Thoracic aorta (tissue), 2 donors: ENCODE measurements at places on chromosomes 1 and 21. TPM values are rescaled to one million over a fixed set of nuclear protein-coding genes. Genes with fewer than 3 reads are reported as not detected.

GRCh38 chr1:152486400-152487006 lies 24.1 kb upstream of the LCE5A start:
- no peak for DNase-seq

The GPA33 gene
- not detected for total RNA-seq

DNA sequence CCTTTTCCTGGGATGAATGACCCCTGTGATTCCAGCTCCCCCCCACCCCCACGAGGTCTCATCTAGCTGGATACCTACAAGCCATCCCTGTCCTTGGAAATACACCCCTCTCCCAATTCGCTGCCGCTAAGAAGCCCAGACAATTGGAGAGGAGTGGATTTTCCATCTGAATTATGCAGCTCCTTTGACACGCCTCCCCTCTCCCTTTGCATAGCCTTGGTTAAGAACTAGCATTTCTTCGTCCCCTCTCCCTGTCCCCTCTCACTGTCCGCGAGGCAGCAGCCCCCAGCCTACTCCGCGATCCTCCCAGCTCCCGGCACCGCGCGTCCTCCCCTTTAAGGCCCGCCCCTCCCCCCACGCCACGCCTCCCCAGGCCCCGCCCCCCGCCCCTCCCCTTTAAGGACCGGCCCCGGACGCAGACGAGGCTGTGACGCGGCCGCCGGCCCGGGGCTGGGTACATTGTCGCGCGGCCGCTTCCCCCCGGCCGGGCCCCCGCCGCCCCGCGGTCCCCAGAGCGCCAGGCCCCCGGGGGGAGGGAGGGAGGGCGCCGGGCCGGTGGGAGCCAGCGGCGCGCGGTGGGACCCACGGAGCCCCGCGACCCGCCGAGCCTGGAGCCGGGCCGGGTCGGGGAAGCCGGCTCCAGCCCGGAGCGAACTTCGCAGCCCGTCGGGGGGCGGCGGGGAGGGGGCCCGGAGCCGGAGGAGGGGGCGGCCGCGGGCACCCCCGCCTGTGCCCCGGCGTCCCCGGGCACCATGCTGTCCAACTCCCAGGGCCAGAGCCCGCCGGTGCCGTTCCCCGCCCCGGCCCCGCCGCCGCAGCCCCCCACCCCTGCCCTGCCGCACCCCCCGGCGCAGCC lies at the start of gene MAPKAPK2:
Gene MAPKAPK2, plus strand, starts transcription at position 428 of the 856 bp plus-strand sequence. Its CDS starts 325 bp downstream, at position 753.
- DNase-seq = no peak

- no peak for DNase-seq
These were observed 14.9 kb downstream of the FAAH start for GRCh38 chr1:46409063-46409372.
